ENCODE measurements at places on chromosomes 6 and 20. TPM values are rescaled to one million over a fixed set of nuclear protein-coding genes. Genes with fewer than 3 reads are reported as not detected.

DNA sequence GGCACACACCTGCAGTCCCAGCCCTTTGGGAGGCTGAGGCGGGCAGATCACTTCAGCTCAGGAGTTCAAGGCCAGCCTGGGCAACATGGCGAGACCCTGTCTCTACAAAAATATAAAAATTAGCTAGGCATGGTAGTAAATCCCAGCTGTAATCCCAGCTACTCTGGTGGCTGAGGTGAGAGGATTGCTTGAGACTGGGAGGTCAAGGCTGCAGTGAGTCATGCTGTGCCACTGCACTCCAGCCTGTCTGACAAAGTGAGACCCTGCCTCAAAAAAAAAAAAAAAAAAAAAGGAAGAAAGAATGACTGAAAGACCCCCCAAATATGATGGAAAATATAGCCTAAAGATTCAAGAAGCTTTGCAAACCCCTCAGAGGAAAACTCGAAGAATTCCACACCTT lies 26.8 kb downstream of the METTL24 start:
- no peak overlapping the region for H3K4me3 ChIP-seq
- no peak overlapping the region for H3K27ac ChIP-seq
- H3K27me3 ChIP-seq, result peaks cover 13% of the 10 kb centered on the region
- no peaks in the 10 kb centered on the region for H3K4me1 ChIP-seq
- no peak for DNase-seq

DNA sequence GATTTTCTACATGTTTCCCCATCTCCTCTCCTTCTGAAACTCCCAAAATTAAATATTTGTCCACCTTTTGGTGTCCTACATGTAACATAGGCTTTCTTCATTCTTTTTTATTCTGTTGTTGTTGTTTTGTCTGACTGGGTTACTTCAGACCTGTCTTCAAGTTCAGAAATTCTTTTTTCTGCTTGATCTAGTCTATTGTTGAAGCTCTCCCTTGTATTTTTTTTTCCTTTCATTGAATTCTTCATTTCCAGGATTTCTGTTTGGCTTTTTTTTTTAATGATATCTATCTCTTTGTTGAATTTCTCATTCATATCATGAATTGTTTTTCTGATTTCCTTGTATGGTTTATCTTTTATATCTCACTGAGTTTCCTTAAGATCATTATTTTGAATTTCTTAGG lies 20.6 kb upstream of the LGSN start:
- no peak for DNase-seq
- H3K27me3 ChIP-seq, result peaks cover 5% of the 10 kb centered on the region
- no peak overlapping the region for H3K27ac ChIP-seq
- H3K36me3 ChIP-seq, result no peaks in the 10 kb centered on the region
- H3K4me1 ChIP-seq, result no peaks in the 10 kb centered on the region
- no peak overlapping the region for H3K4me3 ChIP-seq

- DNase-seq, result no peak
- H3K36me3 ChIP-seq, result no peaks in the 10 kb centered on the region
- H3K4me3 ChIP-seq, result no peak overlapping the region
- no peaks in the 10 kb centered on the region for H3K27me3 ChIP-seq
- no peak overlapping the region for H3K27ac ChIP-seq
Measured at GRCh38 chr6:23137611-23138010, 568.2 kb downstream of the HDGFL1 start.

DNA sequence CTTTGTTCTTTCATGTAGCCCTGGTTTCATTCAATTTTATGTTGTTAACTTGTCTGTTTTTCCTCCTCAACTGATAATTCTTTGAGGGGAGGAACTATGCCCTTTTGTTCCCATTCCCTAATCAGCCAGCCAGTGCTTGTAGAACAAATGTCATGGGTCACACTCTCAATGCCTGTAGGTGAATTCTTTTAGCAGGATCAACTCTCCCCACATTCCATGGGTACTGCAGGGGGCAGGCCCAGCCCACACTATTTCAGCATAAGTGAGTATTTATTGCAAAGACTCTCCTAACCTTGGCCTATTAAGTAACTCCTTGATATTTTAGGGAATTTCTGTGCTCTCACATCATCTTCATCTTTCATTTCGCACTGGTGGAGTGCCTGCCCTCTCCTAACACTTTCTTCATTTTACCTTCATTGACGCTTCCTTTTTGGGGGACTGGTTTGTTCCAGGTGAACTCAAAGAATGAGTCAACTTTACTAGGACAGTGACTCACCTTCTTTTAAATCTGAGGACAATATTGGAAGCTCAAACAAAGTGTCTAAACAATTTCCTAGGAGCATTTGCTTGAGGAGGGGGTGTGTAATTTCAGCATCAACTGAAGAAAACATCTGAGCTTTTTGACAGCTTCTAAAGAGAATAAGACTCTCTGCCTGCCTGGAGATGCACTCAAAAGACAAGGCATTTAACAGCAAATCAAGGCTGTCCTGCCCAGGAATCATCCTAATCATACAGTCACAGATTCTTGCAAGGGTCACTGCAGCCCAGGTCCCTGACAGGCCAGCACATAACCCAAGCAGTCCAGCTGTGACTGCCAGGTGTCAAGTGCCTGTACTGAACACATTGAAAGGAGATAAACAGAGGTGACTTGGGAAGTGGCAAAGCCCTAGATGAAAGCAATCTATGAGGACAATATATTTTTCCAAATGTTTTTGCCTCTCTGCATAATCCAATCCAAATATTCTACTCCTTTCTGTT lies 263.9 kb upstream of the PRND start:
- H3K4me3 ChIP-seq, result no peak overlapping the region
- no peak for DNase-seq
- no peak overlapping the region for H3K27ac ChIP-seq
- H3K4me1 ChIP-seq, result no peaks in the 10 kb centered on the region

- H3K36me3 ChIP-seq, result no peaks in the 10 kb centered on the region
- no peak overlapping the region for H3K27ac ChIP-seq
- H3K4me3 ChIP-seq, result no peak overlapping the region
- peak; percentile 11 for DNase-seq
- H3K27me3 ChIP-seq, result peaks cover 5% of the 10 kb centered on the region
- no peaks in the 10 kb centered on the region for H3K4me1 ChIP-seq
Measured at GRCh38 chr20:59644371-59644939, 40.1 kb downstream of the PHACTR3 start.

- peaks cover 31% of the 10 kb centered on the region for H3K4me1 ChIP-seq
- DNase-seq, result no peak
- no peaks in the 10 kb centered on the region for H3K27me3 ChIP-seq
- H3K4me3 ChIP-seq, result no peak overlapping the region
Measured at GRCh38 chr6:34227761-34228421, 8.8 kb upstream of the HMGA1 start.

DNA sequence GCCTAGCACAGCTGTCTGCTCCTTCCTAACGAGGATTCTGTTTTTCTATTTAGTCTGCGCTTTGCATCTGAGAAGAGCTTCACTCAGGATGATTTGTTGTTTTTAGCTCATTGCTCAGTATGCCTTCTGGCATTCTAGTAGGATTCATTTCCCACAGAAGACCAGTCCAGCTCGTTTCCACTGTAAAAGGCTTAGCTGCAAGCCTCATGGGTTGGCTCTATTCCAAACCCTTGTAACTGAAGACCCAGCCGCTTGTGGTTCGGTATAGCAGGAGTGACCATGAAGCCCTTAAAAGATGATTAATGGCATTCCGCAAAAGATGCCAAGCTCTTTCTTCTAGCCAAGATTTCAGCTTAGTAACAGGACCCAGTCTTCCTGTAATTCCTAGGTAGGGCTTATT lies 7.2 kb downstream of the ADGRF1 start:
- no peak overlapping the region for H3K4me3 ChIP-seq
- no peaks in the 10 kb centered on the region for H3K36me3 ChIP-seq
- peaks cover 2% of the 10 kb centered on the region for H3K27me3 ChIP-seq
- DNase-seq, result no peak

- DNase-seq, result no peak
- H3K4me1 ChIP-seq, result peaks cover 7% of the 10 kb centered on the region
- no peak overlapping the region for H3K4me3 ChIP-seq
- H3K36me3 ChIP-seq, result peaks cover 58% of the 10 kb centered on the region
- H3K27ac ChIP-seq, result no peak overlapping the region
Measured at GRCh38 chr6:97269821-97270220, 13.2 kb downstream of the MMS22L start.

DNA sequence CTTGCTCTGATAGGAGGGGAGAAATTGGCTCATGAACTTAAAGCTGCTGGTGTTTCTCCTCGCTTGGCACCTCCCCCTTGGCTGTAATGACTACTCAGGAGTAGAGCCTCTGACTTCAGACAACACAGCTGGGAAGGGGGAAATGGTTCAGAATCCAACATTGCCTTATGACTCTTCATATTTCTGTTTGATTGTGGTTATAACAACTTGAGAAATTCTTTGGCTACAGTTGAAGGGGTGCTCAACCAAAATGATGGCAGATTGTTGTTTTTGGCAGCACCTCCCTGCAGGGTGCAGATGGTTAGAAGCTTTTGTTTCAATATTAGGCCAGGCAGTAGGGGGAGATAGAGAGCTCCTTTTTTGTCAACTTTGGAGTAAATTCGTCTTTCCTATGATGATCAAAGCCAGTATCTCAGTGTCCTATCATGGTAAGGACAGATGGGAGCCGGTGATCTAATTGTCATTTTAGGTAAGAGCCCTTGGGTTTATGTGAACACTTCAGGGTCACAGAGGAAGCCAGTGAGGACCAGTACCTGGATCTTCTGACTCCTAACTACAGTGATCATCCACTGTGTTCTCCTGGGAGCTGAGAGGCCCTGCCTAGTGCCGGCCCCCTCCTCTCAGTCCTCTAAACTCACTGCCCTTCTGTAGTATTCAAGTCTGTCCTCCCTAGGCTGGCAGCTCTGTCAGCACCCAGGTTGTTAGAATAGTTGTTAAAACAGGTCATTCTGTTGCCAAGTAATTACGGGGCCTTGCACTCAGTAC lies 39.9 kb downstream of the RPRD1B start:
- H3K27me3 ChIP-seq, result no peaks in the 10 kb centered on the region
- no peak overlapping the region for H3K4me3 ChIP-seq
- no peak for DNase-seq
- peaks cover 70% of the 10 kb centered on the region for H3K36me3 ChIP-seq
- no peak overlapping the region for H3K27ac ChIP-seq
- peaks cover 2% of the 10 kb centered on the region for H3K4me1 ChIP-seq

GRCh38 chr6:106572875-106573585 lies 56.3 kb downstream of the RTN4IP1 start:
- H3K36me3 ChIP-seq, result peaks cover 15% of the 10 kb centered on the region
- peaks cover 26% of the 10 kb centered on the region for H3K4me1 ChIP-seq
- H3K27ac ChIP-seq, result no peak overlapping the region
- no peak overlapping the region for H3K4me3 ChIP-seq
- no peak for DNase-seq
- H3K27me3 ChIP-seq, result no peaks in the 10 kb centered on the region

- H3K4me3 ChIP-seq, result no peak overlapping the region
- no peaks in the 10 kb centered on the region for H3K27me3 ChIP-seq
- DNase-seq, result no peak
- peaks cover 10% of the 10 kb centered on the region for H3K4me1 ChIP-seq
- peaks cover 39% of the 10 kb centered on the region for H3K36me3 ChIP-seq
- H3K27ac ChIP-seq, result no peak overlapping the region
Measured at GRCh38 chr6:87618531-87618930, 28.6 kb downstream of the ORC3 start.

- H3K4me1 ChIP-seq, result peaks cover 7% of the 10 kb centered on the region
- peaks cover 2% of the 10 kb centered on the region for H3K36me3 ChIP-seq
- DNase-seq, result no peak
- H3K27ac ChIP-seq, result no peak overlapping the region
- H3K27me3 ChIP-seq, result no peaks in the 10 kb centered on the region
Measured at GRCh38 chr6:108312605-108313004, 17.8 kb downstream of the AFG1L start.

DNA sequence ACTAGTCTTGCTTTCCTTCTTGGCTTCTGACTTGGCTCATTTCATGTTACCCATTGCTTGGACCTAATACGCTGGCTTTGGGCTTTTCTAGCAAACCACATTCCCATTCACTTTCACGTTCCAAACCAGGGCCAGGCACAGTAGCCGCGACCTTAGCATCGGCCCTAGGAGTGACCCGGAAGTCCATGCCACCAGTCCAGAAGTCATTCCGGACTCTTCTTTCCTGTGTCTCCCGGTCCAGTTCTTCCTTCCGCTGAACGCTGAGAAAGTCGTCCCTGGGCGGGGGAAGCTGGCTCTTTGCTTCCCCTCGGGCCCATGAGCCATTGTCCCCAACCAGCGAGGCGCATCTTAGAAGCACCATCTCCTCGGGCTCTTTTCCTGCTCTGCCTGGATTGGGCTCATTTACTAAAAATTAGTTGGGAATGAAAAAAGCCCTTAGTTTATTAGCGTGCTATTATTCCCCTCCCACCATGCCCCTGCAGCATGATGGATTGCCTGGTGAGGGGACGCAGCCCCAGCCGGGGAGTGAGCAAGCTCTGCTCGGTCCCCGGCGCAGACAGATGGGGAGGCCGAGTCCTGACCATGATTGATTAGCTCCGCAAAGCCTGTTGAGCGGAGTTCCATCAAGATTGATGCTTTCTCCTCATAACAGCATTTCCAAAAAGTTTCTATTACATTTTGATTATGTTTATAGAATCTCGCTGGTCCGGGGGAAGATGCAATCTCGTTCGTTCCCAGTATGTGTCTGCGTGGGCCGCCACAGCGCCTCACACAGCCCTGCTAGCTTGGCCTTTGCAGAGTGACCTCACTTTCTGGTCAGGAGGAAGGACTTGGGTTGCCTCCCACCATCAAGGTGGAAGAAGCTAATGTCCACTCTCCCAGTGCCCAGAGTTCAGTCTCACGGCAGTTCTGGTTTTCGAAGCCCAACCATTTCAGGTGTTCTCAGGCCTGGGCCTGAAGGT lies 115.1 kb upstream of the TOP1 start:
- H3K27me3 ChIP-seq, result peaks cover 16% of the 10 kb centered on the region
- peaks cover 3% of the 10 kb centered on the region for H3K4me1 ChIP-seq
- no peak overlapping the region for H3K4me3 ChIP-seq
- no peak overlapping the region for H3K27ac ChIP-seq

- H3K27ac ChIP-seq, result no peak overlapping the region
- no peaks in the 10 kb centered on the region for H3K27me3 ChIP-seq
- no peaks in the 10 kb centered on the region for H3K36me3 ChIP-seq
Measured at GRCh38 chr6:9799582-9799981, 615.3 kb downstream of the TFAP2A start.

GRCh38 chr6:150546457-150546856 lies 53.2 kb upstream of the PLEKHG1 start:
- H3K27me3 ChIP-seq, result peaks cover 37% of the 10 kb centered on the region
- DNase-seq, result no peak
- no peaks in the 10 kb centered on the region for H3K36me3 ChIP-seq

DNA sequence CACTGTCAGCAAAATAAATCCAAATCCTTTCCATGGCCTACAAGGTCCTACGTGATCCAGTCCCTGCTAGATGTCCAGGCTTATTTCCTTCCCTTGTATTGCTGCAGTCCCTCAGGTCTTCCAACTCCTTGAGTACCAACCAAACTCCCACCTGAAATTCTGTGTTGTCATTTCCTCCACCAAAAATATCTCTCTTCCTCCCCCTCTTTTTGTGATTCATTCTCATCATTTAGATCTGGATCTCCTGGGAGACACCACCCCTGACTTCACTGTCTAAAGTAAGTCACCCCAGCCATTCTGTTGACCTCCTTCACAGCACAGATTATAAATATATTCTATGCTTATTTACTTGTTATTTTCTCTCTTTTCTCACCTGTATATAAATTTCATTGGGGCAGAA lies 9.0 kb upstream of the LOC128125822 start:
- H3K27me3 ChIP-seq, result peaks cover 25% of the 10 kb centered on the region
- no peaks in the 10 kb centered on the region for H3K4me1 ChIP-seq
- DNase-seq, result no peak
- no peak overlapping the region for H3K4me3 ChIP-seq
- H3K27ac ChIP-seq, result no peak overlapping the region
- peaks cover 3% of the 10 kb centered on the region for H3K36me3 ChIP-seq

The NMBR gene
- total RNA-seq, result not detected

The RAET1E gene
- total RNA-seq, result not detected

The RBM38 gene
- total RNA-seq, result 74.8 TPM

The MUC22 gene
- not detected for total RNA-seq

The BMP7 gene
- total RNA-seq, result not detected

The CCN5 gene
- total RNA-seq, result not detected

The UBD gene
- 1.6 TPM for total RNA-seq

The COL10A1 gene
- total RNA-seq, result not detected

The SGK2 gene
- 0.26 TPM for total RNA-seq

The BPIFB4 gene
- not detected for total RNA-seq

The PPP1R3G gene
- total RNA-seq, result not detected

The TRIM10 gene
- total RNA-seq, result not detected
